Caudate nucleus (tissue), 63 donors: ENCODE measurements at places on chromosomes 13 and 19.

DNA sequence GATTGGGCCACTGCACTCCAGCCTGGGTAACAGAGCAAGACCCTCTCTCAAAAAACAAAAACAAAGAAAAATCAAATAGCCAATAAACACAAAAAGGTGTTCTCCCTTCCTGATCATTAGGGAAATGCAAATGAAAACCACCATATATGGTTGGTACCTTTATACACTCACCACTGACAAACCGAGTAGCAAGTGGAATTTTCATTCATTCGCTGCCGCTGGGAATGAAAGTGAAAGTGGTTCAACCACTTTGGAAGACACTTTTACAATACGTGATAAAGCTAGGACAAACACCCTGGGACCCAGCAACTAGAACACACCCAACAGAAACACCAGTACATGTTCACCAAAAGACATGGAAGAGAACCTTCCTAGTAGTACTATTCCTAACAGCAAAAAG is 21.0 kb downstream of the GRIK5 start:
- DNase-seq, result no peak

DNA sequence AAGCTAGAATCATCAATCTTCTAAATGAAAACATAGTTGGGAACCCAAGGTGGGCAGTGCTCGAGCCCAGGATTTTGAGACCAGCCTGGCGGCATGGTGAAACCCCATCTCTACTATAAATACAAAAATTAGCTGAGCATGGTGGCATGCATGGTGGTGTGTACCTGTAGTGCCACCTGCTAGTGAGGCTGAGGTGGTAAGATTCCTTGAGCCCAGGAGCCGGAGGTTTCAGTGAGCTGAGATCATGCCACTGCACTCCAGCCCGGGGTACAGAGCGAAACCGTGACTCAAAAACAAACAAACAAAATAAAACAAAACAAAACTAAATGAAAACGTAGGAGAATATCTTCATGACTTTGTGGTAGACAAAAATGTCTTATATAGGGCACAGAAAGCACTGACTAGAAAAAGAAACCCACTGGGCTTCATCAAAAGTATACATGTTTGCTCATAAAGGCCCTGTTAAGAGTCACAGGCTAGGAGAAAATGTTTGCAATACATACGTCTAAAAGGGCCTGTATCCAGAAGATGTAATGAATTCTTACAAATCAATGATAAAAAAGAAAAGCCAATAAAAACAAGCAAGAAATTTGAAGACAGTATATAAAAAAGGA is 353.6 kb downstream of the FGF9 start:
- no peak for DNase-seq

DNA sequence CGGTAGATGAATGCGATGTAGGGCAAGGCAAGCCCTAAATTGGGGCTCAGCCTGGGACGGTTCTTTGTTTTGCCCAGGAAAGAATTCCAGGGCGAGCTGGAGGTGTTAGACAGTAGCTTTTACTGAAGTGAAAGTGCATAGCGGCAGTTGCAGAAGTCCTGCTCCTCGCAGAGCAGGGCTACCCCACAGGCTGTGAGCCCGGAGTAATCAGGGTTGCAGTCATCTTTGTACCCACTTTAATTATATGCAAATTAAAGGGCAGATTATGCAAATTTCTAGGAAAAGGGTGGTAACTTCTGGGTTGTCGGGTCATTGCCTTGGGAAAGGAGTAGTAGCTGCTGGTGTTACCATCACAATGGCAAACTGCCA is 30.5 kb downstream of the VAV1 start:
- DNase-seq, result no peak

DNA sequence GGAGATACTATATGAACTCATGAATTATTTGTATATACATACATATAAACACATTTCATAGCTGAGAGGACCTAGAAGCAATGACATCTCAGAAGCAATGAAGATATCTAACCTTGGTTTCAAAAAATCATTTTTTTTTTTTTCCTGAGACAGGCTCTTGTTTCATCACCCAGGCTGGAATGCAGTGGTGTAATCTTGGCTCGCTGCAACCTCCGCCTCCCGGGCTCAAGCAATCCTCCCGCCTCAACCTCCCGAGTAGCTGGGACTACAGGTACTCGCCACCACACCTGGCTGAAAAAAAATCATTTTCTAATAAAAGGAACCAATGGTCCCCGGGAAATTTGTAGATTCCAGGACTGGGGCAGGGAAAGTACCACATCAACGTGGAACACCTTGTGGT is 4.0 kb downstream of the ZNF565 start:
- no peak for DNase-seq

DNA sequence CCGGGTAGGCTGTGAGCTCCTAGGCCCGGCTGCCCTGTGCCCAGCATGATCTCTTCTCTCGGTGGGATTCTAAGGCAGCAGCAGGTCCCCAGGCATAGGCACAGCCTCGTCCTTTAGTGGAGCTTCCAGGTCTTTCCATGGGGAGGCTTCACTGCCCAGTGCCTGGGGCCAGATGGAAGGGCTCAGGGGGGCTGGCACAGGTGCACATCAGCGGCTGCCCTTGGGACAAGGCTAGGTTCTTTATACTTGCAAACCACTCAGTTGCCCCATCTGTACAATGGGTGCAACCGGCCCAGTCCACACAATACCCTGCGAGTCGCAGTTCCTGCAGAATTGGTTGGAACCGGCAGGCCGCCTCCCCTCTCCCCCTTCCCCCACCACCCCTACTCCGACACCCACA is 14.2 kb downstream of the KCTD15 start:
- no peak for DNase-seq

- no peak for DNase-seq
Measured at GRCh38 chr19:31220540-31220939, 128.7 kb downstream of the TSHZ3 start.

GRCh38 chr13:96671073-96671472 is 323.2 kb downstream of the OXGR1 start:
- DNase-seq, result no peak
